ENCODE measurements at places on chromosomes 7 and 10. TPM values are rescaled to one million over a fixed set of nuclear protein-coding genes. Genes with fewer than 3 reads are reported as not detected.

CLDN4 gene
- total RNA-seq: 8.1 TPM

SEMA3C gene
- 99.5 TPM for total RNA-seq

FEZF1 gene
- not detected for total RNA-seq

CUTC gene
- total RNA-seq: 19.8 TPM

STK17A gene
- total RNA-seq: 55.2 TPM

GRCh38 chr10:80473096-80473657 is 19.1 kb downstream of the TSPAN14 start:
- no peak for DNase-seq

DNA sequence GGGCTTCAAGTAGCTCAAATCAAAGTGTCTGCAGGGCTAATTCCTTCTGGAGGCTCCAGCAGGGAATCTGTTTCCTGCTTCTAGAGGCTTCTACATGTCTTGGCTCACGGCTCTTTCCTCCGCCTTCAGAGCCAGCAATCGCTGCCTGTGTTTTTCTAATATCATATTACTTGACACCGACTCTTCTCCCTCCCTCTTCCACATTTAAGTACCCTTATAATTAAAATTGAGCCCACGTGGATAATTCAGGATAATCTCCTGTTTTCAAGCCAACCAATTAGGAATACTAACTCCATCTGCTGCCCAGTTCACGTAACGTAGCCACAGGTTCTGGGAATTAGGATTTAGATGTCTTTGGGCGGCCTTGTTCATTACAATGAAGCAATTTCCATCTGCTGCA is 372.2 kb downstream of the DPP6 start:
- DNase-seq: no peak

- peak; percentile 92 for DNase-seq
Observed at GRCh38 chr7:142508251-142508650, 241.0 kb upstream of the PRSS1 start.

DNA sequence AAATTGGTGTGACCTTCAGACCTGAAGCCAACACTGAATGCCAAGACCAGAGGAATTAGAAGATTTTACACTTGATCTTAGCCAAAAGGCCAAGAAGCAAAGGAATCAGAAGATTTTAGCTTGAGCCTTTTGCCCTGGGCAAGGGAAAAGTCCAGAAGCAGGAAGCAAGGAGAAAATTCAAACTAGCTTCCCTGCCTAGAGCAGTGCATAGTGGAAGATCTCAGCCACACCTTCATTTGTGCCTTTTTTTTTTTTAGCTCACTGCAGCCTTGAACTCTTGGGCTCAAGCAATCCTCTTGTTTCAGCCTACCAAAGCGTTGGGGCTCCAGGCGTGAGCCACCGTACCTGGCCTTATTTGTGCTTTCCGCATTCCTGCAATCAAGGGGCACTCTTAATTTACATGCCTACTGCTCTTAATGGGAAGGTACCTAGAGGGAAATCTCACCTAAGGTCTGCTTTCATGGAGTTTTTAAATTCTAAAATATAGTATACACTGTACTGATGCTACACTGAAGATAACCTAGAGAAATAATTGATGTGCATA is 8.3 kb upstream of the PIP4K2A start:
- no peak for DNase-seq

DNA sequence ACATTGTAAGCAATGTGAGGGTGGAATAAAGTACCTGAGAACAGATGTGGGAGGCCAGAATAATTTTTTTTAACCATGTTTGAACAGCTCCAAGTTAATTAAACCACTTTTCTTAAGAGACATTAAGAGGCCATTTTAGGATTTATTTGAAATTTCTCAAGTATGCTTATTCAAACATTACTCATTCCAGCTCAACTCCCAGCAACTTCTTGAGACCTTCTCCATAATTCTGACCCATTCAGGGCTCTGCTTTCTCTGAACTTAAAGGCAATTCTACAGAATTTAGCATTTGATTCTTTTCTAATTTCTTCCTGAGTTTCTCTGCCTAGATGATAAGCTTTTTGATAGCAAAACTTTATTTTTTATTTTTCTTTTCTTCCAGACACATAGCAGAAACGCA is 314.5 kb downstream of the CAMK1D start:
- DNase-seq: no peak

- DNase-seq: no peak
Observed at GRCh38 chr10:96719200-96719599, 1.1 kb downstream of the PIK3AP1 start.

DNA sequence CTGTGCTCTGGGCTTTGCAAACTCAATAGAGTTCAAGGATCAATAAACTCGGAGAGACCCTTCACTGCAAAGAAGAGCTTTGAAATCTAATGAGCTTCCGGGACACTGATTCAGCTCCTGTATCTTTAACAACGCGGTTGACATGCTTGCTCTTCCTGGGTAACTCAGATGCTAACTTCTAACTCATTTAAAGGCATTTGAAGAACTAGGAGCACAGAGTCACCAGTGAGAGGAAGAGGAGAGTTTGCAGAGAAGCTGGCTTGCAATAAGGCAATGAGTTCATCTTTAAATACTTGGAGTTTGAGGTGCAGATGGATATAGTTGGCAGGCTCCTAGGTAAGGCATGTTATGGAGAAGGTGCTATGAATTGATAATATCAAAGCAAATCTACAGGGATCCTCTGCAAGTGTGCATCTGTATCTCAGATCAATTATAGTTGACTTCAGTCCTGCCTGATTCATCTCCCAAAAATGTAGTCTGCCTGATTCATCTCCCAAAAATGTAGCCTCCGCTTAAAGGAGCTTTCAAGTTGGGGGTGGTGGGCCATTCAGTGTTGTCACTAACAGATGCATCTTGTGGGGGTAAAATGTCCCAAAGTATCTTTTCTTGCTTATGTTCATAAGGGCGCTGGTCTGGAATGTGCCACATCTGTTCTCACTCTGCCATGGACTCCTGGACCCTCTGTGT is 182.5 kb upstream of the PRSS58 start:
- peak; percentile 81 for DNase-seq

- DNase-seq: no peak
Observed at GRCh38 chr7:91228927-91229558, 35.2 kb upstream of the FZD1 start.

- no peak for DNase-seq
Observed at GRCh38 chr10:133225707-133226191, 4.3 kb upstream of the UTF1 start.
